ENCODE measurements at places on chromosomes 11 and 22.

GRCh38 chr11:16881074-16881709 lies 133.0 kb downstream of the PLEKHA7 start:
- DNase-seq = no peak

DNA sequence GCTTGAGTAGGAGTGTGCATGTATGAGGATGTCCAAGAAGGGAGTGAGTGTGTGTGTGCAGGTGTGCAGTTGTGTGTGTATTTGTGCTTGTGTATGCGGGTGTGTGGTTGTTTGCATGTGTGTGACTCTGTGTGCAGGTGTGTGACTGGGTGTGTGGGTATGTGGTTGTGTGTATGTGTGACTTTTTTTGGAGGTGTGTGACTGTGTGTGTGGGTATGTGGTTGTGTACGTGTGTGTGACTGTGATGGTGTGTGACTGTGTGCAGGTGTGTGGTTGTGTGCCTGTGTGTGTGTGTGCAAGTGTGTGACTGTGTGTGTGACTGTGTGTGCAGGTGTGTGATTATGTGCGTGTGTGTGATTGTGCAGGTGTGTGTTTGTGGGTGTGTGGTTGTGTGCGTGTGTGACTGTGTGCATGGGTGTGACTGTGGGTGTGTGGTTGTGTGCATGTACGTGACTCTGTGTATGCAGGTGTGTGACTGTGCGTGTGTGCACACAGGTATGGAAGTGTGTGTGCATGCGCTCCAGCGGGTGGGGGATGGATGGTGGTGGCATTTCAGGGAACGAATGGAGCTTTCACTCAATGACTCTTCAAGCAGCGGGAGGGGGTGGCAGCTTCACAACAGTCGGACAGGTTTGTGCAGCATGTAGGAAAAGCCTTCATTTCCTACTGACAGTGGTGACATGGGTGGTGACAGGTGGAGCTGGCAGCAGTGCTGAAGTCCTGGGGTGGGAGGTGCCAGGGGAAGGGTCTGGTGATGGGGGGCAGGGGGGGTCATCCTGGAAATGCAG lies 47.6 kb downstream of the CACNA1I start:
- DNase-seq = no peak

DNA sequence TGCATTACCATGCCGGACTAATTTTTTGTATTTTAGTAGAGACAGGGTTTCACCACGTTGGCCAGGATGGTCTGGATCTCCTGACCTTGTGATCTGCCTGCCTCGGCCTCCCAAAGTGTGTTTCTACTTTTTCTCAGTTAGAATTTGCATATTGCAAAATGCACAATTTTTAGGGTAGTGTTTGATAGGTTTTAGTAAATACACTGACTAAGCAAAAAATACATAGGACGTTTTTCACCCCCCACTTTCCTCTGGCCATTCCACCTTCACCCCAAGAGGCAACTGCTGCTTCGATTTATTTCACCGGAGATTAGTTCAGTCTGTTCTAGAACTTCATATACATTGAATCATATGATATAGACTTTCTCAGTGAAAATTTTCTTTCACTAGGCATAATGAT lies 1269.1 kb downstream of the TBC1D22A start:
- no peak for DNase-seq

DNA sequence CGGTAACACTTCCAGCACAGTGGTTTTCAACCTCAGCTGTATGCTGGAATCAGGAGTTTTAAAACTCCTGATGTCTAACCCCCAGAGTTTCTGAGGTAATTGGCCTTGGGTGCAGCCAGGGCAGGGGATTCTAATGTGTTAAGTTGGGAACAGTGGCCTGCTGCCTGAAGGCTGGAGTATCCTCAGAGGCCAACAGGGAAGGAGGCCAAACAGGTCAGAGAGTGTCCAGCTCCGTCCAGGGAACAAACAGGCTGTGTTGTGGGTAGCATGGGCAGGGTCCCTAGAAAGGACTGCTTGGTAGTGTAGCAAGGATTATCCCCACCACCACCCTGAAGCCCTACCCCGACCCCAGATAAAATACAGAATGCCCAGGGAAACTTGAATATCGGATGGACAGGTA lies 10.8 kb upstream of the DAGLA start:
- DNase-seq = no peak

GRCh38 chr11:57463671-57464538 lies 3.6 kb downstream of the RTN4RL2 start:
- DNase-seq = no peak

GRCh38 chr11:106193956-106194355 lies 116.5 kb downstream of the AASDHPPT start:
- no peak for DNase-seq

DNA sequence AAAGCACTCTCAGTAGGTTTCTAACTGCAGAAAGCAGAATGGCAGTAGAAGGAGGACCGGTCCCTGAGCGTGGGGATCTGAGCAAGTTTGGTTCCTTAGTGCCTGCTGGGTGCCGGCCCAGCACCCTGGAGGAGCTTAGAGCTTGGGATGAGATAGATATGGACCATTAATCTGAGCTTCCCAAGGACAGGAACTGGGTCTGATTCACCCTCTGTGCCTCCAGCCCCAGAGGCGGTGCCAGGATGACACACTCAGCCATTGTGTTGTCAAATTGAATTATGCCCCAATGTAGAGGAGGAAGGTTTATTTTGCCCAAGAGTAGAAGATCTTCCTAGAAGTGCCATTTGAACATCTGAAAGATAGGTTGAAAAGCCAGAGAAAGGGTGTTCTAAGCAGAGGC lies 4.3 kb downstream of the ZC3H7B start:
- DNase-seq = no peak

DNA sequence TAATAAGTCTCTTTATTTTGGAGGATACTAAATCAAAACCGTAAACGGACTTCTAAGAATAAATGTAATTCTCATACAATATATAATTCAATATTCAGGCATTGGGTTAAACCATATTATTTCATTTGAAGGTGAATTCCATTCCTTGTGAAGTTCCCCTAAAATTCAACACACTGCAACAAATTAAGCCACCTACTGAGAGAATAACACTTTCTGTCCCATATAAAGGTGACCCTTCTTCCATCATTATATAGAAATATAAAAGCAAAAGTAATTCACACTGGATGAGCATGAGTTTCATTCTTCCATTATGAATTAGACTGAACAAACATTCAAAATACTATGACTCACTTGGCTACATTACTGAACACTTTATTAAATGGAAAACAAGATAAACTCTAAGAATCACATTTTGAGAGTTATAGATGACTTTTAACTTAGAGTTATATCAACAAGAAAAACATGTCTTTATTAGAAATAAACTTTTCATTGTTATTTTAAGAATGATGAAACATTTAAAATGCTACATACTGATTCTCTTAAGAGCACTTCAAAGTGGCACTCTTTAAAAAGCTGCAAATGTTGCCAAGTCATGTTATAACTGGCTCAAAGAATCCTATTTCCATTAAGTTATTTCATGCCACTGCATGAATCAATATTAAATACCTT lies 2.8 kb downstream of the SESN3 start:
- peak; percentile 24 for DNase-seq

DNA sequence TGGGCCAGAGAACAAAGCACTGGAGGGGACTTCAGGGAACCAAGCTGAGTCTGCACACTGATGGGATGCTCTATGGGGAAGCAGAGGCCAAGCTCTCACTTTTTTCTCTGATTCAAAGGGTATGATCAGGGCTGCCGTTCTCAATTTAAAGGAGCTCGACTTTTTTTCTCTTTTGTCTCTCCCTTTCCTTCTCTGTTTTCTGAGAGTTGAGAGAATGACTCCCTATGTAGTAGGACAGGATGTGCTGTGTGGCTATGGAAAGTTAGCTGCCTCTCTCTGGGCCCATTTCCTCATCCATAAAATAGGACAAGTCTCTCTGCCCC lies 7.9 kb downstream of the ADORA2A start:
- DNase-seq = no peak

DNA sequence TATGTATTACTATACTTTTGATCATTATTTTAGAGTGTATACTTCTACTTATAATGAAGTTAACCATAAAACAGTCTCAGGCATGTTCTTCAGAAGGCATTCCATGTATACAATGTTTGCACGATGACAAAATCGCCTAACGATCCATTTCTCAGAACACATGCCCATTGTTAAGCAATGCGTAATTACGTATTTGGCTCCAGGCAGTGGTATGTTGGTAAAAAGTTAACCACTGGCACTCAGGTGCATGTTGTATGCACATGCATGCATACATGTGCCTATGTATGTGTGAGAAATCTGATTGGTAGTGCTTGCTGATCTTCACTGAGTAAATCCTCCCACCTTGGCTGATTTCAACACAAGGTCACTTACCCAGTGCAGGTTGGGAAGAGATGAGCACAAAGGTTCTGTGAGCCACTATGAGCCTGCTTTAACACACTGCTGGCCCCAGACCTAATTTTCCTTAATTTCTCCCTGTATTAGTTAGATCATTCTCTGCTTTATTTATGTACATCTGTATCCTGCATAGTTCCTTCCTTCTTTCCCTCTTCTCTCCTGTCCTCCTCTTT lies 164.6 kb downstream of the ARHGAP42 start:
- no peak for DNase-seq

DNA sequence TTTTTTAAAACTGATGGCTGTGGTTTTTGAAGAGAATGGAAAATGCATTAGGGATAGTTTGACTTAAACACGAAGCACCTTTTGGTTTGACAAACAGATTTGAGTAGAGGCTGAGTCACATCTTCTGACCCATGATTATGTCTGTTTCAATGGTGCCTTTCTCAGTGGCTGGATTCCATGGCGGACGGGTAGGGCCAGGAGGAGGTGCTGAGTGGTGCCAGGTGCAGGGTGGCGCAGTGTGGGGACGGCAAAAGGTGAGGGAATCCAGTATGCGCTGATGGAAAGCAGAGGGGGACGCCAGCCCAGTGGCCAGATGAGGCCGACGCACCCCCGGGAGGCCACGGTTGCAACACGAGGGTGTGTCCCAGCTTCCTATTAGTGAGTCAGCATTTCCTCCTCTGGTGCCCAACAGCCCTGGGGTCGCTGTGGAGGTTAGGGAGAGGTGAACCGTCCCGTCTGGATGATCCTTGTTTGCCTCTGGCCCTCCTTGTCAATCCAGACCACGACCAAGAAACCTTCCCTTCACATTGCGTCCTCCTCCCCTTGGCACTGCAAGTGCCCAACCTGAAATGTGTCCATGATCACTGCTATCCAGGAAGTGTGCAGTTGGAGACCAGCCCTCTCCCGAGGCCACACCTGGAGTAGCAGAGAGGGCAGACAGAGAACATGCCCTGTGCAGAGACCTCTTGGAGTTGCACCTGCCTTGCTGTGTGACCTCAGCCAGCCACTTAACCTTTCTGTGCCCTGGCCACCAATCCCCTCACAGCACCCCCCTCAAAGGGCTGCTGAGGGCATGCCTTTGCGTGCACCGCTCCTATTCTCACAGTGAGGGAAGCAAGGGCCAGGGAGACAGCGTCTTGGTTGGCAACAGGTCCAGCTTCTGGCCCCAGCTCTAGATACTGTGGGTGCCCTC lies 32.5 kb upstream of the ATXN10 start:
- DNase-seq = peak; percentile 66

- DNase-seq = no peak
Measured at GRCh38 chr11:134228625-134229024, 4.2 kb downstream of the VPS26B start.

DNA sequence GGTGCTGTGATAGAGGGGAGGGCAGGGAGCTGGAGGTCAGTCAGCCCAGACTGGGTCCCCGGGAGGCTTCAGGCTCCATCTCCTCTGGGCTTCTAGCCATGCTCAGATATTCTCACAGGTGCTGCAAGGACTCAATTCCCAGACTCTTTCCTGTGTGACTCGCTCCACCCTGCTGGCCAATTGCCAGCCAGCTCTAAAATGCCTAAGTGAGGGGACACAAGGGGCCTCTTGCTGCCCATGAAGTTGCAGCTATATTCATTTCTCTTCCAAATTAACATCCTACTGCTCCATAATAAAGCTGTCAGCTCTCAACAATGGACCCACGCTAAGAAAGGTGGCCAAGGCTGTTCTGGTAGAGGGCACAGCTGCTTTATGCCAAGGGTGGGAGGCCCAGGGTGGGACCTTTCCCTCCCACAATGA lies 101.5 kb downstream of the PLEKHA7 start:
- no peak for DNase-seq

DNA sequence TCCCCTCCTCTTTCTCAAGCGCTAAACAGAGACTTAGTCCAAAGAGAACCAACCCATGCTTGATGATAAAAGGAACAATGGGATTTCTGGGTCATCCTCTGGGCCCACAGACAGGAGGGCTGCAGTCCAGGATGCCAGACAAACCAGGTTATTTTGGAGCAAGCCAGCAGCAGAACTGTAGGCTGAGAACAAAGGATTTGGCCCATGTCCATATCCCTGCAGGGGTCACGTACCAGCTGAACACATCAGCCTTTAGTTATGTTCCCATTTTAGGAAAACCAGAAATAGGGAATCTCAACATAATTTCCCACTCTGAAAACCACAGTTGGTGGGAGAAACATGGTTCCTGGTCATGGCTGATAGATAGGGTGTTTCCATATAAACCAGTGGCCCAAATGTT lies 533.6 kb upstream of the CADM1 start:
- DNase-seq = no peak

- no peak for DNase-seq
Measured at GRCh38 chr11:33479231-33479630, 221.4 kb downstream of the C11orf91 start.

DNA sequence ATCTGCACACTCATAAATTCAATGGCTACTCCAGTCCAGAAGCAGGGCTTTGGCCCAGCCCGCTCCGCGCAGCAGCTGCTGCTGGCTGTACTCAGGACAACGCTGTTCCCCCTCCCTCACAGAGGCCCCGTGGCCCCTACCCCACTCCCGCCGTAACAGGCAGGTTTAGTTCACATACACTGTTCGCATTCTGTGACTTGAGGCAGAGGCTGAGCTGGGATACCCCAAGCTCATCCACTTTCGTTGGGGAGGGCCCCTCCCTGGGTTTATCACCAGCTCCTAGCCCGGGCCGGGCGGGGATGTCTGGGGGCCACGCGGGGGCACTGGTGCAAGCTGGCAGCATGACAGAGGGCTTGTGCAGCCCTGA lies 52.4 kb downstream of the SYT13 start:
- DNase-seq = peak; percentile 36

- DNase-seq = peak; percentile 74
Measured at GRCh38 chr11:776561-777287, 563 bp downstream of the GATD1 start.

- DNase-seq = no peak
Measured at GRCh38 chr11:58845386-58845785, 882 bp upstream of the GLYATL2 start.

- DNase-seq = no peak
Measured at GRCh38 chr11:90723475-90723874, 500.6 kb upstream of the CHORDC1 start.

- no peak for DNase-seq
Measured at GRCh38 chr11:127471662-127472061, 471.1 kb upstream of the KIRREL3 start.
